Stimulated activated CD4-positive, alpha-beta T cell treated with anti-CD3 and anti-CD28 coated beads, Interleukin-1b, Interleukin-23, amount 100 ng/mL, for 48 hours (primary cell): ENCODE measurements at places on chromosomes 3 and 15.

DNA sequence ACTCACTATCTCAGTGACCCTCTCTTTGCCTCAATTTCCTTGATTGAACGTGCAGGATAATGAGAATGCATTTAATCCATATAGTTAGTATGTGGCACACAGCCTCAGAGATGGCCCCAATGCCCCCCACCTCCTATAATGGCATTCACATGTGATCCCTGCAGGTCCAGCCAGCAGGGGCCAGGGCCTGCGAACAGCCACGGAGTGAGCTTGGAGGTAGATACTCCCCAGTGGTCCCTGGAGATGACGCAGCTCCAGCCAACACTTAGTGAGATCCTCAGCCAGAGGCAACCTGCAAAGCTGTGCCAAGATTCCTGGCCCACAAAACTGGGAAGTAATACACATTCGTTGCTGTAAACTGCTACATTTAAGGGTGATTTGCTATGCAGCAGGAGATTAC is 184.9 kb upstream of the NSMCE3 start:
- DNase-seq = no peak

DNA sequence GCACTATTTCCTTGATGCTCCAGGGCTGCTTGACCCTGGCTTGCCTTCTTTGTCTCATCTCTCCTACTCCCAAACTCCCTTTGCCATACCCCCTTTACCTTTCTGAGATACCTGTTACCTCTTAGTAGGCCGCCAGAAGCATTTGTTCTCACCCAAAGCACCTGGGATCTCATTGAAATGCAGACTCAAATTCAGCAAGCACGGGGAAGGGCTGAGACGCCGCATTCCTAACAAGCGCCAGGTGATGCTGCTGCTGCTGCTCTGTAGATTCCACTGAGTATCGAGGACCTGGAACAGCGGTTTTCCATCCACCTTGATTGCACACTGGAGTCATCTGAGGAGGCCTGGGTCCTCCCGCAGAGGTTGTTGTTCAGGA is 91.8 kb downstream of the TMEM266 start:
- no peak for DNase-seq

DNA sequence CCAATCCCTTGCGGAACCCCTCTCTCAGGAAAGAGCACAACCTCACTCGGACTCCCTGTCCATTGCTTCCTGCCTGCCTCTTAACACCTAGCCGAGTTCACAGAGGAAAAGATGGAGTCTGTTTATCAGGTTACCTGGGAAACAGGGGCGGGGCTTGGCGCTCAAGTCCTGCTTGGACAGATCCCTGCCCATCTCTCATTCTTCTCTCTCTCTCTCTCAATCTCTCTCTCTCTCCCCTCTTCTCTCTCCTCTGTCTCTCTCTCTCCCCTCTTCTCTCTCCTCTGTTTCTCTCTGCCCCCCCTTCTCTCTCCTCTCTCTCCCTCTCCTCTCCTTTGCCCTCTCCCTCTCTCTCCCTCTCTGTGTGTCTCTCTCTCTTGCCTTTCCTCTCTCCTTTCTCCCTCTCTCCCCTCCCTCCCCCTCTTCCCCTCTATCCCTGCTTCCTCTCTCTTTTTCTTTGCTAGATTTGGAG is at the start of gene EFHB:
TSS of gene EFHB (minus strand) at position 120 of the 469 bp plus-strand sequence. CDS start 199 bp downstream, outside the sequence.
- no peak for DNase-seq

GRCh38 chr15:34628577-34629152 is 45.2 kb upstream of the GOLGA8B start:
- DNase-seq = no peak

DNA sequence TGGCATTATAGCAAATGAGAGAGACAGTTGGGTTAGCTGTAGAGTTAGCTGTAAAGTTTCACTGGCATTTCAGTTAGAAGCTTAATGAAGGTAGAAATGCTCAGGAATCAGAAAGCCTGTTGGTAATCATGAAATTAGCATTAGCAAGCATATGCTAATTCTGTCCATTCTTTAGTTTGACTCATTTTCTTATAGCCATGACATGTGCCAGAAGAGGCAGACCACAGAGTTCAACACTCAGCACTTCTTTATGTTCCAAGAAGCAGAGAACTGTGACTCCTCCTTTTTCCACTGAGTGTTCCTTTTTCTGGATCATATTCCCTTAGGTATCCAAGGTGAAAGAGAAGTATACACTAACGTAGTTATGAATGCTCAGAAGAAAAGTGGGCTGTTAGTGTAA is 276.2 kb upstream of the SGO1 start:
- DNase-seq = no peak

DNA sequence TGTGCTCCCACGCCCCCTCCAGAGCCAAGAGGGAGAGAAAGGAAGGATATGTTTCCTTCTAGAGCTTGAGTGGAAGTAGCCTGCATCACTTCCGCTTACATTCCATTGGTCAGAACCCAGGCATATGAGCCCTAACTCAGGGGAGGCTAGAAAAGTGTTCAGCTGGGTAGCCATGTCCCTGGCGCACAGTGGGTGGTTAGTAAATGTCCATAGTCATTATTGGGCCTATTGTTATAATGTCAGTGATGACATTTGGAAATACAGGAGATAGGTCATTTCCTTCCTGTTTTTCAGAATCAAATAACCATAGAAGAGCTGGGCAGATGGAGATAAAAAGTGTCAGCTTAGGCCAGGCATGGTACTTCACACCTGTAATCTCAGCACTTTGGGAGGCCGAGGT is 27.3 kb downstream of the CD276 start:
- no peak for DNase-seq

GRCh38 chr3:174253196-174253823 is 605.8 kb upstream of the NAALADL2 start:
- DNase-seq = no peak

- DNase-seq = no peak
Measured at GRCh38 chr3:13494463-13495350, 14.6 kb downstream of the HDAC11 start.

DNA sequence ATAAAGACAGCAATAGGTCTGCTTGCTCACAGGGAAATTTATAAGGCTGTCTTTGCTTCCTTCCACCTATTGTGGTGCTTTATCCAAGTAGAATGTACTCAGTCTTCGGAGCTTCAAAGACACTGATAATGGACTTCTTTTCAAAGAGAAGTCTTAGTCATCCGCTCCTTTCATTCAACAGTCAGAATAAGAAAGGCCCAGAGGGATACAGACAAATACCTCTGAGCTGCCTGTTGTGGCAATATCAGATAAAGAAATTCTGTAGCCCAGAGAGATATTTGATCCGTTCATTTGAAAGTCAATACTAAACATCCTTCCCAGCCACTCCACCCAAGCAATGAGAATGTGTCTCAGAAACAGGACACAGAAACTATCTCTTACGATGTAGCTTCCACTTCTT is 110.0 kb downstream of the FHIT start:
- DNase-seq = no peak

GRCh38 chr15:66424963-66425612 is 38.4 kb downstream of the MAP2K1 start:
- DNase-seq = no peak

- DNase-seq = no peak
Measured at GRCh38 chr3:125239266-125239665, 26.7 kb upstream of the SLC12A8 start.

DNA sequence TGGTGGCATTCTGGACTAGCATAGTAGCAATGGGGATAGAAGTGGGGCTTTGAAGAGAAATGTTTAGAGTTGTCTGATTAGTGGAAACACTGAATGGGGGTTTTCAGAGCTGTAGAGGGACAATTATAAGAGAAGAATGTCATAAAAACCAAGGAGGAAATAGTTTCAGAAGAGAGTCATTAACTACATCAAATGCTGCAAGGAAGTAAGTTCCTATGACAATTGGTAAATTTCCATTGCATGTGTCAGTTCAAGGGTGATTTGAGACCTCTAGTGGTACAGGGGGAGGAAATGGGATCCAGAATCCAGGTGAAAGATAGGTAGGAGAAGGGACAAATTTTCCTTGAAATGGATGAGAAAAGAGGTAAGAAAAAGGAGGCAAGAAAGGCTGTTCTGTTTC is 68.3 kb upstream of the TBC1D5 start:
- DNase-seq = no peak

DNA sequence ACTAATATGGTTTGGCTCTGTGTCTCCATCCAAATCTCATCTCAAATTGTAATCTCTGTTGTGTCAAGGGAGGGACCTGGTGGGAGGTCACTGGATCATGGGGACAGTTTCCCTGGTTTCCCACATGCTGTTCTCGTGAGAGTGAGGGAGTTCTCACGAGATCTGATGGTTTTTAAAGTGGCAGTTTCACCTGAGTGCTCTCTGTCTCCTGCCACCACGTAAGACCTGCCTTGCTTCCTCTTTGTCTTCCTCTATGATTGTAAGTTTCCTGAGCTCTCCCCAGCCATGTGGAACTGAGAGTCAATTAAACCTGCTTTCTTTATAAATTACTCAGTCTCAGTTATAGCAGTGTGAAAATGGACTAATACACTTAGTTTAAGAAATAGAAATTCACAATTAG is 228.9 kb downstream of the CD47 start:
- DNase-seq = no peak

GRCh38 chr15:89820666-89821611 is 6.3 kb upstream of the ANPEP start:
- DNase-seq = no peak

GRCh38 chr3:161221806-161222600 is 892 bp downstream of the NMD3 start:
- no peak for DNase-seq

- DNase-seq = no peak
Measured at GRCh38 chr3:173531602-173532001, 134.1 kb downstream of the NLGN1 start.

DNA sequence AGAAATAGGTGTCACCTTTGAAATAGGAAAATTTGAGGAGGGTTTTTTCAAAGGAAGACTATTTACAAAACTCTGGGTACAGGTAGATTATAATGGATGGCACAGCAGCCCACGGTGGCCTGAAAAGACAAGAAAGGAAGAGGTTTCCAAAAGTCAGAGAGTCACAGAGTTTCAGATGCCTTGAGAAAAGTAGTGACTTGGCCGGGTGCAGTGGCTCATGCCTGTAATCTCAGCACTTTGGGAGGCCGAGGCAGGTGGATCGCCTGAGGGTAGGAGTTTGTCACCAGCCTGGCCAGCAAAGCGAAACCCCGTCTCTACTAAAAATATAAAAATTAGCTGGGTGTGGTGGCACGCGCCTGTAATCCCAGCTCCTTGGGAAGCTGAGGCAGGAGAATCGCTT is 35.2 kb downstream of the OSTN start:
- no peak for DNase-seq

- DNase-seq = no peak
Measured at GRCh38 chr3:8524249-8524648, 22.6 kb downstream of the LMCD1 start.

GRCh38 chr3:158463556-158463955 is 107.4 kb upstream of the MLF1 start:
- DNase-seq = no peak

DNA sequence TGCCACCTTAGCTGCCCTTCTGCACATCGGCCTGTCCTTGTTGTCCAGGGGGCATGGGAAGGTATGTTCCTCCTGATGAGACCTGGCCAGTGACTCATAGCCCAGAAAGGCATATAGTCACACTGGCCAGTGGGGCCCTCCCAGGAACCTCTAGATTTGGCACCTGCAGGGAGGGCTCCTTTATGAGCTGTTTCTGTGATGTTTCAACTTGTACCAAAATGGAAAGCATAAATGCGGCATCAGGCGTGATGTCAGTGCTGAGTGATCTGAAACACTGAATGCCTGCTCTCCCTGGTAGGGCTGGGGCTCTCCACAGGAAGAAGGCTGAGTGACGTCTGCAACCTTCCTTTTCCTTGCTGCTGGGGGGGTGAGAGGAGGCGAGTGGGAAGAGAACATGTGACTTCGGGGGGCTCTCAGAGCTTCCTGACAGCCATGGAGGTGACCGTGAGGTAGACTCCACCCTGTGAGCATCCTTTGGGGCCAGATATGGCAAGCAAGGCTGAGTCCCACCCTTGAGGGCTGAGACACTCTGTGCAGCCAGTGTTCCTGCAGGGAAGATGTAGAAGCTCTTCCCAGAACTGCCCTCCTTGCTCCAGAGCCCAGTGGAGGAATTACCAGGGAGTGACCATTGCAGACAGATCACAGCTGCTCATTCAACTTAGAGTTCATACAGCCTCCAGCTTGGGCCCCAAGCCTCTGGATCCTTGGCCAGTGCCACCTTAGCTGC is 37.1 kb upstream of the APEH start:
- peak; percentile 13 for DNase-seq

- DNase-seq = peak; percentile 64
Measured at GRCh38 chr3:186705882-186706780, 11.0 kb upstream of the KNG1 start.

DNA sequence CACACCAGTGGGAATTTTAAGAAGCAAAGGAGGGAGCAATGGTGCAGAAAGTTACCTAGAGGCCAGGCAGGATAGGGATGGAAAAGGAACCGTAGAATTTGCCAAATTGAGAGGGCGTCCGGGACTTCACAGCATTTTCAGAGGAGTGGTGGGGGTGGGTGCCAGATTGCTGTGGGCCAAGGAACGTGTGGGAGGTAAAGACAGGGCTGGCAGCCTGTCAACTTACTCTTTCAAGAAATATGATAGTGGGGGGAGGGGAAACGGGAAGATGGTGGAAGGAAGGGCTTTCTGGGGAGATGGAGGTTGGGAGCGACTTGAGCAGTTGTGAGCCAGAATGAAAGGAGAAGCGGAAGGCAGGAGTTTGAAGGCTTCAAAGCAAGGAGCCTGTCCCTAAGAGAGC is 1.4 kb upstream of the SLC6A11 start:
- no peak for DNase-seq

DNA sequence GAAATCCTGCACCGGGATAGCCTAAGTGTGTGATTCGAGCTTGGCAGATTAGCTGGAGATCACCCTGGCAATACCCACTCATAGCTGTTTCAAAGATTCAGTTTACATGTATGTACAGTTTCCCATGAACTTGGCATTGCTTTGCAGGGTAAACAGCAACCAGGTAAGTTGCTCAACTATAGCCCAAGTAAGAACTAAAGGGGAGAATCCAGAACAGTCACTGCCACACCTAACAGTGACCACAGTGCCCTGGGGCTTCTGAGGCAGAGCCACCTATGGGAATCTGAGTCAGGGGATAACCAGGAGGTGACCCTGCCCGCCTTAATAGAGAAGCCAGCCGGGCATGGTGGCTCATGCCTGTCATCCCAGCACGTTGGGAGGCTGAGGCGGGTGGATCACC is 15.9 kb downstream of the CDAN1 start:
- no peak for DNase-seq
